Tibial artery (tissue), 4 donors: ENCODE measurements at places on chromosomes 7 and 10.

- no peak for DNase-seq
Measured at GRCh38 chr10:84805149-84805548, 476.8 kb downstream of the CCSER2 start.

- peak; percentile 55 for DNase-seq
Measured at GRCh38 chr10:129774736-129775401, 189.2 kb downstream of the EBF3 start.

- peak; percentile 22 for DNase-seq
Measured at GRCh38 chr10:57657164-57657765, 610.4 kb downstream of the IPMK start.

GRCh38 chr10:48778193-48778857 lies 93.7 kb downstream of the WDFY4 start:
- no peak for DNase-seq

DNA sequence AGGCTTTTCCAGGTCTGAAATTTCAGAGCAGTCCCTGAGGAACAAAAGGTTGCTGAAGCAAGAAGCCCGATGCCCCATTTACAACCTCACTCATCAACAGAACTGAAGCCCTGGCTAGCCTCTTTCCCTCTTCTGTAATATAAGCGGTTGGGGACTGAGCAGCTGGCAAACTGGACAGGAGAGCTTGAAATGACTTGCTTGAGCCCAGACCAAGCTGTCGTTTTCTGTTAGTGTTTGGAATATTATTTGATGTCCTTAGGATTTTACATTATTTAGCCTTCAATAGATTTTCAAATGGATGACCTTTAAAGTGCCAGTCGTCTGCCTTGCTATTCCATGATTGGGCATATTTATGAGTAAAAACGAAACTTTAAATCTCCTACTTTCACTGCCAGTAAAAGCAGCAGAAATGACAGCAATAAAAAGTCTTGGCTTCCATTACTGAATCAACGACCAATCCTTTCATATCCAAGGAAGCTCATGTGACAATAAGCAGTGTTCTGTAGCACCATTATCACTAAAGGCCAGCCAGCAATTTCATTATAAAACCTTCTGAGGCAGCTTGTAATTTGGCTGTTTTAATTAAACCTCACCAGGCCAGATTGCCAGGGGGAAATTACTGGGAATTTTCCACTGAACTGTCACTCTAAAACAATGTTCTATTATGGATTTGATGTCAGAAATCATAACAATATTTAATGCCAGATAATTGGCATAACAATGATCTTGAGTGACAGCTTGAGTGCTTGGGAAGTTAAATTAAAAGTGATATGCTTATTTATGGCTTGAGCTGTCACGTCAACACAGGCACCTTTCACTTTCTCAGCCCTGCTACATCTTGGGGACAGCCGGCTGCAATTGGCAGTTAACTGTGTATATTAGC lies 85.9 kb downstream of the LSMEM1 start:
- no peak for DNase-seq

DNA sequence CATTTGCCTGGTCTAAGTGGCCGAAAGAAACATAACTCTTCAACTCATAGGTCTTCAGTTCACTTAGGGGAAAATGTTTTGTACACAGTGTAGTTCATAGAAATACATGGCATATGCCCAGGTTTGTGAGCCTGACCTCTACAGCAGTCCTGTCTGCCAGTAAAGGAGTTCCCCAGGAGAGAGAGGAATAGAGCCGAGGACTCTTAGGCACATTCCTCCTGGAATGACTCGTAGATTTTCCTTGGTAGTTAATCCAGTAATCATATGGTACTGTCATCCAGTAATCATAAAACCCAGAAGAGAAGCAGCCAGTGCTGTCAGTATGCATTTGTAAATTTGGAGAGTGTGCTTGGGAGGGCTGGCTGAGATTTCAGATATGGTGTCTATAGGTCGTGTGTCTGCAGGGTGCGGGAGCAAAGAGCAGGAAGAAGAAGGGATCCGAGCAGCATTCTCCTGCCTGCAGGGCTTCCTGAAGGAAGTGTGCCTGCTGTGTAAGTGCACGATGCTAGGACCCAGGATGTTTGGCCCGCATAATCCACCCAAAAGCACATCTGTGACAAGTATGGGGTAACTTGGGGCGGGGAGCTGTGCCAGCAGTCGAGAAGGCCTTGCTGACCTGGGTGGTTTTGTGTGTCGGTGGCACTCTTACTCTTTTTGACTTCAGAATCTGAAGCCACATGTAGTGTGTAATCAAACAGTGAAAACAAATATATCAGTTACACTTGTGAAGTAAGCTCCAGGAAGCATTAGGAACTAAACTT lies 13.9 kb downstream of the EIF4H start:
- no peak for DNase-seq
